ENCODE measurements at places on chromosomes 1 and 21.

DNA sequence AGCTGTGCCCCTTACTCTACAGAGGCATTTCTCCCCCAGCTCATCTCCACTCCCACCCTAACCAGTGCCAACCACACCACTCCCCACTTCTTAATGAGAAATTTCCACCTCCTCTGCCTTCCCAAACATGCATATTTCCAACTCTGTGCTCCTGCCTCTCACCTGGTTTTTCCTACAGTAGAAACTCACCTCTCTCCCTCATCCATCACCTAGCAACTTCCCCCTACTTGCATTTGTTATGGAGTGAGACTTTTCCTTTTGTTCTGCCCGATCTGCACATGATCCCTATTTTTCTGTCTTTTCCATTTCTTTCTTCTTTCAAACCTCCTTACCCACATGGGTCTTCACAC, 11.9 kb downstream of the RGS8 start:
- no peak for DNase-seq

DNA sequence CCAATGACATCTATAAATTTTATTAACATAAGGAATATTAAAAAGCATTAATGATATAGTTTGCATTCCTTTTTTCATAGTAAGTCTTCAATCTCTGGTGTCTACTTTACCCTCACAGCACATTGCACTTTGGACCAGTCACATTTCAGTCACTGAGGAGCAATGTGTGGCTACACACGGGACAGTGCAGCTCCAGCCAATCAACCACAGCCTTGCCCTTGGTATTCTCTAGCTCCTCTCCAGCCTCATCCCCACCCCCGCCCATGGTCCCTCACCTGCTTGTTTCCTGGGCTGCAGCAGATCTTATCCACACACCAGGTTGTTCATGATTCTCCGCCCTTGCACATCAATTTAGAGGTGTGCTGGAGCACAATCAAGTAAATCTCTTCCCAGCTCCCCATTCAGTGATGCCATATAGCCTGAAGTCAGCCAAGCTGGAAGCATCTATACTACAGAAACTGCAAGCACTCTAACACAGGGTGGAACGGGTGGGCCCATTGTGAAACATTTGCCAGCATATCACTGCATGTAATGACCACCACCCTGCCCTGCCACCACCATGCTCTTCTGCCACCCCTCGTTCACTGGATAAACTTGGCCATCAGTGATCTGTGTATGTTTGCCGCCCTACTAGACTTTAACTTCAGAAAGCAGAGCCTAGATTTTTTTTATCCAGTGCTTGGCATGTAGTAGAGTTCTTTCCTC, 93.0 kb upstream of the SLC44A3 start:
- DNase-seq: no peak

DNA sequence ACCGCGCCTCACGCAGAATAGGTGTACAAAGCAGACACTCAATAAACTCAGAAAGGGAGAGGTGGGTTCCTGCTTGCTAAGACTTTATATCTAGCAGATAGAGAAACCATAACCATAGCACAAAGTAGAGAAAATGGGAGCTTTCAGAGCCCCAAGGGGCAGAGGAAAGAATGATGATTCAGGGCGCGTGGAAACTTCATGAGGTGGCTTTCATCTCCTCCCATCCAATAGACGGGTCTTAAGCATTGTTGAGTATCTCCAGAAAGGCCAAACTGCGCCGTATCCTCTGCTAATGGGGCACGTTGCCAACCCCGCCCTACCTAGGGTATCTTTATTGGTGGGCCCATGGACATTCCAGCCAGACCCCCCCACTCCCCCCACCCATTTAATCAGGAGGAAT, 778 bp upstream of the MIXL1 start:
- no peak for DNase-seq

- no peak for DNase-seq
Measured at GRCh38 chr21:14593230-14593629, 47.1 kb upstream of the SAMSN1 start.

GRCh38 chr1:175520186-175520585, 223.2 kb downstream of the TNR start:
- no peak for DNase-seq

- no peak for DNase-seq
Measured at GRCh38 chr1:119188926-119189325, 48.5 kb upstream of the WARS2 start.

DNA sequence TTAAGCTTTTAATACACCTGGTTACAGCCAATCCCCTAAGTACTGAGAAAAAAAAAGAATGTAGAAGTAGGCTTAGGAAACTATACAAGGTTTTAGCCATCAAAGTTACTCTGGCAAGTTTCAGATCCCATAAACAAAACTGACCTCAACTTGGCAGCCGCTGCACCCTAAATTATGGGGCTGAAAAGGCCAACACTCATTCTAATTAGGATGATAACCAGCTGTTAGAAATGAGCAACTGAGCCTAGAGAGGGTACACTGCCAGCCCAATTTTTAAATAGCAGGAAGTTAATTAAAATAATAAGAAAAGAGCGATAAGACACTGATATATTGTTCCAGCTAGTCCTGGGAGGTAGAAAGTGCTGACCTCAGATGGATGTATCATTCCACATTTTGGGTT, 105.7 kb upstream of the VAV3 start:
- DNase-seq: no peak

DNA sequence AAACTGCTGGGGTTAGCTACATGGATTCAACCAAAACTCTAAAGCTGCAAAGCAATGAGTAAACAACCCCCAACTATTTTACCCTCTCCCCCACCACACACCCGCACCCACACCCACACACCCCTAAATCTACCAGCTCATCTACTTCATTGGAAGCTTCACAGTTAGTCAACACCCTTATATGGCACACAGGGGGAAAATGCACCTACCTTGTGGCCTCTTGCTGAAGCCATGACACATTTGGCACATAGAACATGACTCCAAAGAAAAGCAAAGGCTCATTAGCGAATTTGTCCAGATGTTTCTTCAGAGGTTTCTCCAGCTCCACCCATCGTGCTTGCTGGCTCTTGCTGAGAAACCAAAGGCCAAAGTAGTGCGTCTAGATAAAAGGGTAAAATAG, 99.8 kb downstream of the PTPN14 start:
- DNase-seq: no peak

- no peak for DNase-seq
Measured at GRCh38 chr1:26373281-26373680, 731 bp upstream of the ZNF683 start.

GRCh38 chr1:84711121-84711520, 20.9 kb upstream of the SSX2IP start:
- no peak for DNase-seq

DNA sequence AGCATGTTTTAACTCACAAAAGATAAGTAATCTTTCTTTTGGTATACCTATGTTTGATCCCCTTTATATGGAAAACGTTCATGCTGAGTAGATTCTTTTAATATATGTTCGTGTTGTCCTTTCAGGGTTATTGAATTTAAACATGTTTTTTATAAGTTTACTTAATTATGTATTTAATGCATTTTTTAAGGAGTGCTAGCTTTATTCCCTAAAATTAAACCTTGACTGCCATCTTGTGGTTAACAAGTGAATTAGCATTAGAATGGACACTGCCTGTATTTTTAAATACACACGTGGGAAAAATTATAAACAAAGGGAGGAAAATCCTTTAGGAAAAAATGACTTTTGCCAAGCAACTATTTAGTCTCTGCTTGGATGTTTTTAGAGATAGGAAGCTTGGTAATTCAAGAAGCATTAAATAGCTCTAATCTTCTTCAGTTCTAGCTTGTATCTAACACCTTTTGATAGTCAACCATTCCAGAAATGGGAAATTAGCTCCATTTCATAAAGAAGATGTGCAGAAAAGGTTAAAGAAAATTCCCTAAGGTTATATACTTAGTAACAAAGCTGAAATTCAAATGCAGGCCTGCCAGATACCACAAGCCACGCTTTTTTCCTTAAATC, 43.0 kb downstream of the UBE2U start:
- DNase-seq: no peak

DNA sequence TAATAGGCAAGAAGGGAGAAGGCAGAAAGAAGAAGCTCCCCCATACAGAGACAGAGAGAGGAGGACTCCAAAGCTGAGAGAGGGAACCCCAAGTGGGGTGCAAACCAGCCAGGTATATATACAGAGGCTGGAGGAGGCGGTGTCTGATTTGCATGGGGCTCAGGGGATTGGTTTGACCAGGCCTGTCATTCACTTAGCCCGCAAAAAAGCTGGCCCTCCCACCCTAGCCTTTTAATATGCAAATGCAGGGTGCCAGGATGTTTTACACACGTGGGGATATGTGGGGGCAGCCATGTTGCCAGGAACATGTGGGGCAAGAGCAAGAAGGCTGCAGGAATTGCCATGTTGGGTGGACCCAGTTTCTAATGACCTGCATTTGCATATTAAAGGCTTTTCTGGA, 37.0 kb upstream of the TENT5B start:
- no peak for DNase-seq

GRCh38 chr1:5887971-5888361, 104.3 kb downstream of the NPHP4 start:
- DNase-seq: no peak

DNA sequence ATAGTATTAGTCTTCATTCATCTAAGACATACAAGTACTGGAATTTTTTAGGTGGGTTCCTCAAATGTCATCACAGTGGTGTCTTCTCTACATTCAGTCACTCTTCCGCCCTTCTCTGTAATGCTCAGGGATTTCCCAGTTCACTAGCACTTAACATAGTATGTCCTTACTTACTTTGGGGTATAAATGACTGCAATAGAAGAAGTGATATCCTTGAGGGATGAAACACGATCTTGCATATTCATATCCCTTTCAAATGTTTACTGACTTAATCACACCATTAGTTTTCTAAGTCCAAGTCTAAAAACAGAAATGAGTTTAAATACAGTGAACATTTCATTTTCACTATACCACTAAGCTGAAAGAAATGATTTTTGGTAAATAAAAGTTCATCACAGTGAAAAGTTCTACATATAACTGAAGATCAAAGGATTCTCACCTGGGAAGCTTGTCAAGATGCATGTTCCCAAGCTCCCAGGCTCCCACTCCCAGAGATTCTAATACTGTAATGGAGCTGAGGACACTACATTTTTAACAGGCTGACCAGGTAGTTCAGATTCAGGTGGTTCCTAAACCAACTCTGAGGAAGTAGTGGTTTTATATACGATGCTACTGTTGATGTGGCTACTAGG, 29.7 kb downstream of the MRPL39 start:
- DNase-seq: no peak

- no peak for DNase-seq
Measured at GRCh38 chr1:21188235-21188634, 11.5 kb upstream of the EIF4G3 start.

- DNase-seq: no peak
Measured at GRCh38 chr1:245418077-245418476, 263.3 kb downstream of the KIF26B start.

DNA sequence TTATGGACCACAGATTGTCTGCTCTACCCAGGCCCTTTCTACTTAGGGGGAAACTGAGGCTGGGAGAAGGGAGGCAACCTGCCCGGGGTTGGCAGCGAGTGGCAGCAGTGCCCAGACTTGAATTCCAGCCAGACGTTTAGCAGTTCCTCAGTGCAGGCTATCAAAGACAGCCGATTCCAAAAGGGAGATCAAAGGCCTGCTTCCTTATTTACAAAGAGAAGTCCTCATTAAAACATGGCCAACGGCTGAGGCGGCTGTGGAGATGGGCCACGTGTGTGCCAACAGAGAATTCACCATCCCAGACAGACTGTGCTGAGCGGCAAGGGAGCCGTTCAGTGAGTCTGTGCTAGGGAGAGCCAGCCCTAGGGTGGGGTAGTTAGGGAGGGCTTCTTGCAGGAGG, 27.7 kb downstream of the C1QB start:
- no peak for DNase-seq

DNA sequence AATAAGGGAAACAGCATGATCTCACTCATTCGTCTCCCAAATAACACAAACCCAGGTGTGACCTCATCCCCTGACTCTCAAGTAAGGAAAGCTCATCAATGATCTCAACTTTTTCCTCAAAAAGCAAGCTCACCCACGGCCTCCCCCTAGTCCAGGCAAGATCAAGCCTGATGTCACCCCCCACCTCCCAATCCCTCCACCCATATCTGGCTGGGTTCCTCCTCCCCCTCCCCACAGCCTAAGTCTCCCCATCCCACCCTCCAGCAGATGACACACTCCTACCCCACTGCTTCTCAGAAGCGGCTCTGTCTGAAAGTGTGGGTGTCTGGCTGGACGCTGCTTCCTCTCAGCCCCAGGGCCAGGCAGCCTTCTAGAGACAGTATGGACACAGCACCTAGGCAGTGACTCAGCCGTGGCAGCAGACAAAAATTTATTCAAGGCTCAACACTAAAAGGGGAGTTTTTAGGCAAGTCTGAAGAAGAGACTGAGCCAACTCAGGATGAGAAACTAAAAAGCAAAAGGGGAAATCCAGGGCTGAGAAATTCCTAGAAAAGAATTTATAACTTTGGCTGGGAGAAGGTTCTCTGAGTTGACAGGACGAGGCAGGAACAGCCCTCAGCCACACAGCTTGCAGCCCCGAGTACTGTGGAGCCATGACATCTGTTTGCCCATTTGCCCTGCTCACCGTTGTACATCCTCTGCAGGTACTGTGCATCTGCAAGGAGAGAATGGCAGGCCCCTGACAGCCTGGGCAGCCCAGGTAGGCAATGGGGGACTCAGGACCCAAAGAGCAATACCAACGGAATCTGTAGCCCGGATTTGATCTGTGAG, 81.6 kb upstream of the LRRC8D start:
- no peak for DNase-seq

DNA sequence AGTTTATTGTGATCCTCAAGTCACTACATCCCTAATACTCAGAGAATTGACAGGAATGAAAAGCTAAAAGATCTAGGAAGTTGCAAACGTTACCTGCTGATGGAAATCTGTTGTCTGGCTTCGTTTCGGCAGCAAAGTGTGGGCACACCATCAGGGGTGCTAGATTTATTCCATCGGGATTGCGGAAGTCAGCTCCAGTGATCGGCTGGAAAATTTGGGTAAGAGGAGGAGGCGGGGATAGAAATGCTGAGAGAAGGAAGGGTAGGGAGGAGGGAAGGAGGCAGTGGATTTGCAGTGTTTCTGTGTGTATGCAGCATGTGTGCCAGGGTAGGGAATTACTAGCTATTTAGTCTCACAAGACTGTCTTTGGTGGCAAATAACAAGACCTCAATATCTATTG, at the start of gene CTSK:
CTSK (minus strand) TSS at position 140 of the 400 bp plus-strand sequence. CDS start 1,455 bp downstream, outside the sequence.
- no peak for DNase-seq

GRCh38 chr1:59443310-59443709, 146.4 kb downstream of the FGGY start:
- DNase-seq: no peak

GRCh38 chr1:34164771-34165391, at the start of gene CSMD2:
Gene CSMD2 (minus strand): TSS chr1:34165230. CDS start chr1:34165097, 133 bp downstream.
- DNase-seq: peak; percentile 52

DNA sequence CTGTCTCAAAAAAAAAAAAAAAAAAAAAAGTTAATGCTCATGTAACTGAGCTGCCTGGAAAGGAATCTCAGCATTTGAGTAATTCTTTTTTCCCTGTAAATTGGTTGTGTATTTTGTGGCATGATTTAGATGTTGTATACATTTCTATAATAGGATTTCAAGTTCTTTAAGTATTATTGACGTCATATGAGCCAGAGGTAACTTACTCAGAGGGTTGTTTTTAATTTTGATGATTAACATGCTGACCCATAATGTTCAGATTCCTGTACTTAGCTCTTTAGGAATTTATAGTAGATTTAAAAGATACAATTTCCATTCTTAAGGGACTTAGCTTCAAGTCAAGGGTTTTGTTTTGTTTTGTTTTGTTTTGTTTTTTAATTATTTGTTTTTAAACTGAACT, 120.4 kb downstream of the CACHD1 start:
- no peak for DNase-seq

GRCh38 chr1:187763465-187763864, 934.7 kb downstream of the PLA2G4A start:
- no peak for DNase-seq

GRCh38 chr1:22089787-22090186, 37.3 kb downstream of the CDC42 start:
- no peak for DNase-seq
